ENCODE measurements at places on chromosomes 11 and 22. TPM values are rescaled to one million over a fixed set of nuclear protein-coding genes. Genes with fewer than 3 reads are reported as not detected.

The MAML2 gene
- total RNA-seq = 6.1 TPM

The TPBGL gene
- total RNA-seq = not detected

The ESAM gene
- 0.50 TPM for total RNA-seq

The SLC25A45 gene
- 0.65 TPM for total RNA-seq

The TUBA8 gene
- 0.35 TPM for total RNA-seq

The MMP27 gene
- total RNA-seq = not detected
